DMS53 (cell line): ENCODE measurements at places on chromosomes 2 and 18.
A peak's percentile ranks its signal among the peaks of the same experiment; 100 is the strongest.

- no peak for DNase-seq
These were observed 320.3 kb upstream of the VRK2 start for GRCh38 chr2:57726294-57726693.

- DNase-seq: no peak
These were observed 163.1 kb downstream of the ARL6IP6 start for GRCh38 chr2:152881527-152881926.

DNA sequence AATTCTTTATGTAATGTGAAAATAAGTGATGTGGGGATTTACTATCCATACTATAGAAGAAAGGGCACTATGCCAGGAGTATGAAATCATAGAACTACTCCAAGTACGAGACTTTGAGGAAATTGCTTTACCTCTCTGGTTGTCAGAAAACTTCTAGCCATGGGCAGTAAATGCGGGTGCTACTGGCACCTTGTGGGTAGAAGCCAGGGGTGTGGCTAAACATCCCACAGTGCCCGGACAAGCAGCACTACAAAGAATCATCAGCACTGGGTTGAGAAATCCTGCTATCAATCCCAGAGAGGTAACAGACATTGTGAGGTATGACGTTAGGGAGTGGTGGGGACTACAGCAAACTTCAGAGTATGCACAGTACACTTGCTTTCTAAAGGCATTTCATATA, 453.5 kb upstream of the TNP1 start:
- no peak for DNase-seq

GRCh38 chr2:216179015-216179414, 69.9 kb downstream of the XRCC5 start:
- no peak for DNase-seq

GRCh38 chr2:189880832-189881492, 96.7 kb downstream of the PMS1 start:
- DNase-seq: no peak

GRCh38 chr18:37588289-37588688, 22.7 kb upstream of the CELF4 start:
- peak; percentile 10 for DNase-seq

- DNase-seq: no peak
These were observed 33.4 kb upstream of the LPIN2 start for GRCh38 chr18:3046216-3046808.

DNA sequence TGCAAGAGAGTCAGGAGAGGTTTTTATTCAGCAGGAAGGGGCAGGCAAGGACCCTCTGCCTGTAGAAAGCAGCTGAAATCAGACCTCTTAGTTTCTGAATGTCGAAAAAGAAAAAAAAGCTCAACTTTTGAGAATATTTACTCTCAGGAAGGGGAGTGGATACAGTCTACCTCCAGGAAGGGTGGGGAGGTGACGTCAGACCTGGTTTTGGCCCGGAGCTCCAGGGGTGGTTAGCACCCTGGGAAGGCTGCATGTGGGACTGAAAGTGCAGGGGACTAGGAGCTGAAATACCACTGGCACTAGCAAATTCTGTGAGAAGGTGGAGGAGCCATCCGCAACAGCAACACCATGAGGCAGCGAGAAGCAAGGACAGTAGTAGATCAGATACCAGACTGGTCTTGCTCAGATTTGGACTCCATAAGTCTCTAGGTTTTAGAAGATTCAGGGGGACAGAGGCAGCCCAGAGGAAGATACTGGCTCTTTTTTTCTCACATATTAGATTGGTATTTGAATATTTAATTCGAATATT, 19.8 kb downstream of the MC2R start:
- no peak for DNase-seq

GRCh38 chr2:222837643-222838056, 23.2 kb upstream of the ACSL3 start:
- DNase-seq: no peak

GRCh38 chr18:9516437-9517064, 41.2 kb downstream of the RALBP1 start:
- DNase-seq: peak; percentile 86

GRCh38 chr2:138652378-138652777, 127.8 kb downstream of the NXPH2 start:
- no peak for DNase-seq

DNA sequence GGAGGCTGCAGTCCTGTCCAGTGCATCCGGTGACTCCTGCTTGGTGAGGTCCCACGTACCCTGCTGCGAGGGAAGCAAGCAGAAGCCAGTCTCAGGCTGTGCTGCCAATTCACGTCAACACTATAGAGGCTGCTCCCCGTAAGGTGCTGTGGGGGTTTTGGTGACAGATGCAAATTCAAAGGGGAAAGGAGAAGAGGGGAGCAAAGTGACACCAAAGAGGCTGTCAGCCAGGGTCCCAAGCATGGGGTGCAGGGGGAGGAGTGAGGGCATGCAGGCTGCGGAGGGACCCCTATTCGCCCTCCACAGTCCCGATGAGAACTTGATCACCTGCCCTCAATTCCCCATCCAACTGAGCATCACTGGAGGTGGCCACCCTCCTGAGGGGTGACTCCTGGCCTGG, 179.4 kb upstream of the HS6ST1 start:
- no peak for DNase-seq

DNA sequence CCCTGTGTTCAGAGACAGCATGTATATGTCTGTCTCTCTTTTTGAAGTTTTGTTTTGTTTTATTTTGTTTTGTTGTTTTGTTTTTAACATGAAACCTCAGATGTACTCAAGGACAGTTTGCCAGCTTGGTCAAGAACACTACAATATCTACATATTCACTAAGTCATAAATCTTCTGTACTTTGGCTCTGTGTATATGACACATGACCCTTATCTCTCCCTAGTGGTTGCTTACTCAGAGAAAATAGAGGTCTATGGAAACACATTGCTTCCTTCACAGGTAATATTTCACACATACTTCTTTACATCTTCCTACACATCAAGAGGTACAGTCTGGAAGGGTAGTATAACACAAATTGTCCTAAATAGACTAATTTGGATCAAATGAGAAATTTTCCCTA, 312.6 kb upstream of the VRK2 start:
- DNase-seq: no peak

DNA sequence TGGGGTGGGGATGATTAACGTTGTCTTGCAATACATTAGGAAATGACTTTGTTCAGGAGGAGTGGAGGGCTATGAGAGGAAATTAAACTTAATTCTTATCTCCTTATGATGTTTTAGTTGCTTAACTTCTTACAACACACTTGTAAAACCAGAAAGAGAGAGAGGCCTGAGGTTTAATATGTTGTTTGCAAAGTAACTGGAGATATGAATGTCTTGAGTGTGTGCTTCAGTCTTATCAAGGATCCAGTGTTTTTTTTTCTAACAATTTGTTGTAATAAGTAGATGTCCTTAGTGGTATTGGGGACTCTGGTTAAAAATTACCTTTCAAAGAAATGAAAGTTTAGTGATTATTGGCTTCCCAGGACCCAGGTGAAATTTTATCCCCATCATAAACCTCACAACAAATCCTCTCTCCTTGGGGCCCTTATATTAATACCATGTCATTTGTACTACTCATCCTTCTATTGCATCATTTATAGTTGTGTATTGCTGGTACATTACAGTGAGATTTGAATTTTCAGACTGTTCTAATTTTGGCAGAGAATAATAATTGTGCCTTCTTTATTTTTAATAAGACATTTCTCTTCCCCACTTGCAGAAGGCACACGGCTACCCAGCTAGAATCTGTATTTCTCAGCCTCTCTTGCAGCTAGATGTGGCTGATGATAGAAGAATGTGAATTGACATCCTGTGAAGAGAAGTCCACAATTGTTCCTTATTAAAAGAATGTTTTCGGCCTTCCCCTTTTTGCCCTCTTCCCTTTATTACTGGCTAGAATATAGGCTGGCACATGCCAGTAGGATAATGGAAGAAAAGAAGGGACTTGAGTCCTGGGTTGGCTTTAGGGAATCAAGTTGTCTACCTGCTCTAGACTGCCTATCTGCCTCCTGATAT, 91.9 kb upstream of the CXCR4 start:
- no peak for DNase-seq

GRCh38 chr18:55494899-55495298, 93.1 kb downstream of the TCF4 start:
- no peak for DNase-seq

DNA sequence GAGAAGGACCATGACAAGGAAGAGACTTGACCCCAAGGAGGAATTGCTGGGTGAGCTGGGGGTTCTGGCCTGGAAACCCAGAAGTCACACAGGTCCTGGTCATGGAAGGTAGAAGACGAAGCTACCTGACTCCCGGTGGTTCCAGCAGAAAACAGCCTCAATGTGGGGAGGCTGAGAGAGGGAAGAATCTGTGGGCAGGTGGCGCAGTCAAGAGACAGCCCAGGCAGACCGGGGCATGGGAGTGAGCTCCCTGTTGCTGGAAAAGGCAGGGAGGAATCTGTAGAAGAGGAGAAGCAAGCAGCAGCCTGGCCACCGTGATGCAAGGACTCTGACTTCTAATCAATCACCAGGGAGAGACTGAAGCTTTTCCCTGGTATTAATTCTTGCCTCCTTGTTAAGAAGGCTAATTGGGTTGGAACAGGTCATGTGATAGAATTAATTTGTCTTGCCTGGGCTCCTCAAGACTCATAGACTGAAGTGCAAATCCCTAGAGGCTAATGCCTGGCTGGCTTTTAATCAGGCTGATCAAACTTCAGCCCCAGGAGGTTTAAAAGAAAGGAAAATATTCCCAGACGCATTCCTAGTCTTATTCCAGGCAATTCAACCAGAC, 30.1 kb downstream of the CNGA3 start:
- DNase-seq: no peak

DNA sequence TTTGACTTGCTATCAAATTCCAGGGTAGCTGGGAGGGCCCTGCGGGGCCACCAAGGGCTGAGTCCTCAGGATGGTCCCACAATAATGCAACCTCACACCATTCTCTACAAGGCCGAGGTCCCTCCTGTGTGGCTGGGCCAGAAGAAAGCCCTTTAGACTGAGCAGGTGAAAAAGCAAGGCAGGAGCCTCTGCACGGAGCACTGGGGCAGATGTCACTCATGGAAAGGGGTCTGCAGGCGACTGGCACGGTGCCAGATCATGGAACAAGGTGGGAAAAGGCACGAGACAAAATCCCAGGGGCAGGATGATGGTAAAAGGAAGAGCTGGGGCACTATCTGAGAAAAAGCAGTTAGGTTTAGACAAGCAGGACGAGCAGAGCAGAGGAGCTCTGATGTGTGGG, 16.1 kb downstream of the HJURP start:
- no peak for DNase-seq

- peak; percentile 63 for DNase-seq
These were observed 630 bp downstream of the PPM1G start for GRCh38 chr2:27408601-27409320.

DNA sequence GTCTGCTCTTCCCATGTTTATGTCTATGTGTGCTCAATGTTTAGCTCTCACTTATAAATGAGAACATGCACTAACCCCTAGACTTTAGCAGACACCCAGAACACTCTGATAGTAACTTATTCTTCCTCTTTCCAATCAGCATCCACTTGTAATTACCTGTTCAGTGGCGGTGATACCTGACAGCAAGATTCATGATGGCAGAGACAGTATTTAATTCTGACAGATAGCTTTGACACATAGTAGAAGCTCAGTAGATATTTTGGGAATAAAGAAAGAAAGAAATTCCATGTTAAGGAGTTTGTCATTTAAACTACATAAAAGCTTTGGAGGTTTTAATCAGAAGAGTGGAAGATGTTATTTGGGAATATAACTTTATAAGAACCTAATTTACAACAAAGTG, 171.3 kb downstream of the CDH7 start:
- DNase-seq: no peak

DNA sequence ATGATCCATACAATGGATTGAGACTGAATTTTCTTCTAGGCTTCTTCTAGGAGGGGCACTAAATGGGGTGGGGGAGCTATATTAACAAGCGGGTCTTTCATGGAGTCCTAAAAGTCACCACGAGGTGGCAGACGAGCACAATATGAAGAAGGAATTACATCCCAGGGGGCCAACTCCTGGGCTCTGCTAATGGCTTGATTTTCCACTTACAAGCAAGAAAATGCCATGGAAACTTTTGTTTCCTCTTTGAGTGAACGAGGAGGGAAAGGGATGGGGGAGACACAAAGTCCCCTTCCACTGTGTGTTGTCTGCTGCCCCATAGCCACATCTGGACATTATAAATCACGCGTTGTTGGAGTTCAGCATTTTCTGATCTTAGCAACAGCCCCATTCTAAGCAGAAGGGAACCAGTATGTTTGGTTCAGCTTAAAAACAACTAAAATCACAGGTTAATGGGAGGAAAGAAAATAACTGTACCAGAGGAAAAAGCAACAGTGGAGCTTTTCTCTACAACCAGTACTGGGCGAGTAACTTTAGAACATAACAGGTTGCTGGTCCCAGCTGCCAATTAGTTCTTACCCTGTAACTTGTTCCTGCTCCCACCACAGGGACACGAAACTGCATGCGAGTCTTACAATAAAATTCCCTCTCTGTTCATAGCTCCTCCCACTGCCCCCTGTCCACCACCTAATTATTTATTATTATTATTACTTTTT, 285.0 kb upstream of the PARD3B start:
- DNase-seq: peak; percentile 86

GRCh38 chr2:6730649-6731532, 134.8 kb downstream of the CMPK2 start:
- DNase-seq: no peak

GRCh38 chr2:199467066-199467822, 9.5 kb upstream of the SATB2 start:
- DNase-seq: no peak

DNA sequence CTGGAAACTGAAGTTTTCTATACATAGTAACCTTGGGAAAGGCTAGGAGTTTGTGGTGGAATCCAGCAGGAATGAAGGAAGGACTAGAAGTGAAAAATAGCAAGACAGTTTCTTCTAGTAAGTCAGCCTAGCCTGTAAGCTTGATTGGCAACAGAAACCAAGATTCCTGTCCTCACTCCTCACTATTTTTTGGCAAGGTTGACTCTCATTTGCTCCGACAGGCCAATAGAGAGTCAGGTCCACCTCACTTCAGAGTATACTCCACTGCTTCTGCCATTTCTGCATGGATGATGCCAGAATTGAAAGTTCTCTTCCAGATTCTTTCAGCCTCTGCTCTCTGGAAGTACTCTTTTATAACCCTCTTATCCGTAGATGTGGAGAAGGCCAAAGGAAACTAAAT, 352.4 kb downstream of the ZNF516 start:
- DNase-seq: no peak

DNA sequence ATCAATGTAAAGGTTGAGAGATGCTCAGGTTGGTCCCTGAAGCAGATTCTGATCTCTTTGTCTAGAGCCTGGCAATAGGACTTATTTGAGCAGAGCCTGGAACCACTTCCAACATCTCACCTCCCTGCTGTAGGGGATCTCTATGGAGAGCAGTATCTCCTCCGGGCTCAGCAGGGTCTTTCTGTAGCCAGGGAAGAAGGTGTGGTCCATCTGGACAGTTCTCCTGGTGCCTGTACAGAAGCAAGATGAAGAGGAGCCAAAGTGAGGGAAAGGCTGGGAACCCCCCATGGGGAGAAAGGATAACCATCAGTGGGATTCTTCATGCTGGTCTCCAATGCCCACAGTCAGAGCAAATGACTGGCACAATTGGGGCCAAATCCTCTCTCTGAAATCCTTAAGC, 34.8 kb downstream of the XDH start:
- DNase-seq: no peak
